ENCODE measurements at places on chromosomes 12 and 14.

DNA sequence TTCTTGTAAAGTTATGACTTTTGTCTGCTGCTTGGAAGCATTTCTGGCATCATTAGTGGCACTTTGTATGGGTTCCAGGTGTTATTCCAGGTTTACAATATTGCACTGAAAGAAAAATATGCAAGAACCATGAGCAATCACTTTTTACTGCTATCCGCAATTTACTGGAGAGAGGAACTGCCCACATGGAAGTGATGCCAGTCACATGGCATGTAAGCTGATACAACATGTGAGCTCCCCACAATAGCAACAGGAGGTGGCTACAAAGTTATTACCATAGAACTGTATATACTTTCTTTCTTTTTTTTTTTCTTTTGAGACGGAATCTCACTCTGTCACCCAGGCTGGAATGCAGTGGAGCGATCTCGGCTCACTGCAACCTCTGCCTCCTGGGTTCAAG is 1012.1 kb downstream of the BCL11B start:
- DNase-seq: no peak
- H3K4me1 ChIP-seq: peaks cover 9% of the 10 kb centered on the region
- H3K27ac ChIP-seq: no peak overlapping the region
- H3K4me3 ChIP-seq: no peak overlapping the region
- H3K27me3 ChIP-seq: no peaks in the 10 kb centered on the region

- no peaks in the 10 kb centered on the region for H3K27me3 ChIP-seq
- peak overlapping the region; percentile 67 for H3K27ac ChIP-seq
- no peak for DNase-seq
- peaks cover 17% of the 10 kb centered on the region for H3K4me1 ChIP-seq
Observed at GRCh38 chr12:4158306-4158705, 115.3 kb upstream of the CCND2 start.

- H3K27ac ChIP-seq: no peak overlapping the region
- peaks cover 13% of the 10 kb centered on the region for H3K4me1 ChIP-seq
- H3K36me3 ChIP-seq: no peaks in the 10 kb centered on the region
- H3K27me3 ChIP-seq: no peaks in the 10 kb centered on the region
- no peak for DNase-seq
Observed at GRCh38 chr14:31887929-31888580, 189.0 kb upstream of the ARHGAP5 start.

DNA sequence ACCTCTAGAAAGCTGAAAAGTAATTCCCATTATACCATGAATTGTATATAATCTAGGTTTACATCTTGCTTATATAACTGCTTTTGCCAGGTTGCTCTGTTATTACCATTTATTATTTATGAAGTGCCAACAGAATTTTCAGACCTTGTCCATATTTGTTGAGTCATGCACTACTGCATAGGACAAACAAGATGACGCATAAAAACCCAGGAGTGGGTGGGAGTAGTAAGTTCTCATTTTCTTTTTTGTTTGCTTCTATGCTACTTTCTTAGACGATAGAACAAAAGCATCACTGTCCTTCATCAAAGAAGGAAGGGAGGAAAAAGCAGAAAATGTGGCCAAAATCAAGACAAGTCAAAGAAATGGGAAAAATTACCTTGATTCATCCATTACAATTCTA is 119.0 kb upstream of the RASSF8 start:
- no peak overlapping the region for H3K27ac ChIP-seq
- no peaks in the 10 kb centered on the region for H3K36me3 ChIP-seq
- H3K4me3 ChIP-seq: no peak overlapping the region
- H3K27me3 ChIP-seq: no peaks in the 10 kb centered on the region
- H3K4me1 ChIP-seq: no peaks in the 10 kb centered on the region
- no peak for DNase-seq

GRCh38 chr14:77965919-77966435 is 166.1 kb downstream of the ADCK1 start:
- peaks cover 5% of the 10 kb centered on the region for H3K27me3 ChIP-seq
- no peaks in the 10 kb centered on the region for H3K36me3 ChIP-seq
- DNase-seq: no peak
- peak overlapping the region; percentile 20 for H3K4me3 ChIP-seq
- peaks cover 3% of the 10 kb centered on the region for H3K4me1 ChIP-seq
- no peak overlapping the region for H3K27ac ChIP-seq
